ENCODE measurements at places on chromosomes 13 and 19. TPM values are rescaled to one million over a fixed set of nuclear protein-coding genes. Genes with fewer than 3 reads are reported as not detected.

MATK gene
- polyA plus RNA-seq = 2.4 TPM

OXGR1 gene
- 4.3 TPM for polyA plus RNA-seq

GRCh38 chr19:4814625-4815425, 16.7 kb downstream of the TICAM1 start:
- no peak for DNase-seq

DNA sequence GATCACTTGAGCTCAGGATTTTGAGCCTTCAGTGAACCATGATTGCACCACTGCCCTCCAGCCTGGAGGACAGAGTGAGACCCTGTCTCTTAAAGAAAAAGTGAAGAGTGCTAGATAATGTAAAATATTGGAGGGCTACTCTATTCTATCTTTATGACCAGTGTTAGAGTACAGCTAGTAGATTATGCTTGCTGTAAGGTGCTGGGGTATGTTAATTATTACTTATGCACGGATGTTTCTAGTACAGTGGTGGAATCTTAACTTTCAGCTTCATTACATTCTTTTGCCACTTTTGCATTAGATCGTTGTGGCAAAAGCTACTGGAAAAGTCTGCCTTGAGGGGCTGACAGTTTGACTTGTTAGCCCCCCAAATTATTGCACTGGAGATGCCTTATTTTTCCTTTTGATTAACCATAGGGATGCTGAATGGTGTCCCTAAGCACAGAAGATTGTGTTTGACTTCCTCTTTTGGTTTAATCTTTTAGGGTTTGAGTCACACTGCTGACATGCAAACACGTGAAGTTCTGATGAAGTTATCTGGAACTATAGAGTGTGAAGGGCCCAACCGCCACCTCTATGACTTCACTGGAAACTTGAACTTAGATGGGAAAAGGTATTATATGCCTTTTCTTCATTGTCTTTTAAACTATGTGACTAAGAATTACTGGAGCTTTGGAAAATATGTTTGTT, 169.8 kb downstream of the ATP8A2 start:
- no peak for DNase-seq

- no peak for DNase-seq
These were observed 15.1 kb upstream of the ATP11A start for GRCh38 chr13:112674412-112675365.

GRCh38 chr19:4745986-4746385, 22.3 kb upstream of the DPP9 start:
- no peak for DNase-seq

DNA sequence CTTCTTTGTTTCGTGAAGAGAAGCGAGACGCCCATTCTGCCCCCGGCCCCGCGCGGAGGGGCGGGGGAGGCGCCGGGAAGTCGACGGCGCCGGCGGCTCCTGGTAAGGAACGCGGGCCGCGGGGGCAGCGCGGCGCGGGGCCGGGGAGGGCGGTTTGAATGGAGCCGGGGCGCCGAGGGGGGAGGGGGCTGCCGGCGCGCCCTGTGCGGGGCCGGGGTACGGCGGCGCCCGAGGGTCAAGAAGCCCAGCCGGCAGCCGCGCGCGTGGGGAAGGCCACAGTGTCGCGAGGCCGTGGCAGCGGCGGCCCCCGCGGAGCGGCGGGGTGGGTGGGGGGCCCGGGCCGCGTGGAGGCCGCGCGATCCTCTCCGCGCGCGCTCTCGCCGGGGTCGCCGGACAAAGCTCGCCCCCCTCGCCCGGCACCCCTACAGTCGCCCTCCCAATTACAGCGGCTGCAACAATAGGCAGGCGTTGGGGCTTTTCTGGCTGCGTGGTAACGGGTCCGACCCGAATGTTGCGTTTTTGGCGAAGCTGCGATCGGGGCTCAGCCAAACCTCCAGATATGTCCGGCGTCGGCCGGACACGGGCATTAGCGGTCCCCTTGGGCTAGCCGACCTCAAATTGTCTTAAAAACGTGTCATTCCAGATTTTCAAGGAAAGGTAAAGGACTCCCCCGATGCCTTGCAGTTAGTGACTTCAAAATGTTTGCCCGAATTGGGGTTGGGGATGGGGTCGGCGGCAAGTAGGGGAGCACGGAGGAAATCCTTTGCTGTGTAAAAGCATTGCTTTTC, 437 bp downstream of the SMARCA4 start:
- DNase-seq = no peak
